ENCODE measurements at places on chromosomes 13 and 19.

GRCh38 chr19:18274219-18274780 lies at the start of gene IQCN:
TSS of gene IQCN (minus strand) at chr19:18274452. CDS start at chr19:18269478, 4,974 bp downstream.
- DNase-seq, result no peak

GRCh38 chr13:54758795-54759194 lies 1730.2 kb downstream of the OLFM4 start:
- no peak for DNase-seq

DNA sequence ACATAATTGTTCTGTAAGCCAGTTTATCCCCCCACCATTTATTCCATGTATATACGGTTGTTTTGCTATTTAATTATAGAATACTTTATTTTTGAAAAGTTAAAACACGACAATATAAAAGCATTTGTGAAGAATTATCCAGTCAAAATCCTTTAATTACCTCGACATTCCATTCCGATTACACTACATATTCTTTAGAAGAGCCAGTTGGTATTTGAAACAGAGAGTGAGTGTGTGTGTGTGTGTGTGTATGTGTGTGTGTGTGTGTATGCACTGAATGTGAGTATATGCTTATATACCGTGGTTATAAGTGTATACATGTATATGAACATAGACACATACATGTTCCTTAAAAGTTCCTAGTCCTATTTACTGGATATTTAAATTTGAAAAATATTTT lies 87.8 kb upstream of the KLF5 start:
- DNase-seq, result no peak

DNA sequence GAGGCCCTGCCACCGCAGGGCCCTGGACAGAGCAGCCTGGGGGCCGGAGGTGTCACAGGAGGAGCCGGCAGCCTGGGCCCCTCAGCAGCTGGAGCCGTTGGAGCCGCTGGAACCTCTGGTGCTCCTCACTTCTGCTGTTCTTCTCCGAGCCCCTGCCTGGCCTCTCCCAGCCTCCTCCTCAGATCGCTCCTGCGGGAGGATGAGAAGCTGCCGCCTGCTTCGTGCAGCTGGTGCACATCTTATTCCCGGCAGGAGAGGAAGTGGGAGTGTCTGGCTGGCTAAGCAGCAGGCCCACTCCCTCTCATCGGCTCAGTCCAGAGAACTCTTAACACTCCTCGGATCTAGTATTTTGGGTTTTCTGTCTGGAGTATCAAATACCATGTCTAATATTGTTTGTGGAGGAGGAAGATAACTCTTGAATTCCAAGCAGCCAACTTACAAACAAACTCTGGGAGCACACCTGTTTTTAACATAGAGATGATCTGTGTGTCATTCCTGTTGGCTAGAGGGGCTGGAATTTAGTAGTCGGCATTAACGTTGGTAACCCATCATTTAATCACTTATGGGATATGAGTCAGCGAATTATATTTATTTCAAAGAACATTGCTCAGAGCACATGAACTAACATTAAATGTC lies 37.1 kb upstream of the RNF113B start:
- DNase-seq, result peak; percentile 12

DNA sequence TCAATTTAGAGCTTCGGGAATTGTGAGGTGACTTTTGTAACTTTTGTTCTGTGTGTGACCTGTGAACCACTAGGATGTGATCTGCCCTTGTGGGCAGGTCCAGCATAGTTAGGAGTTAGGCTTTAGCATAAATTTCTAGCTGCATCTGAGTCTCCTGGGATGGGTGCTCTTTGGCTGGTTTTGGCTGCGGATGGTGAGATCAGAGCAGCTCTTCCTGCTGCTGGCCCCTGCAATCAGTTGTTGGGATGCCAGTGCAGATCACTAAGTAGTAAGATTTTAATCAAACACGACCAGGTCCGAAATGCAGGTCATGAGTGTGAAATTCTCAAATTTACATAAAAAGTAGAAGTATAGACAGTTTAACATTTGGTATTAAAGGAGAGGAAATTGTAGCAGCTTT lies 8.5 kb downstream of the CEBPG start:
- no peak for DNase-seq

GRCh38 chr13:99314640-99315176 lies 7.5 kb upstream of the GPR183 start:
- DNase-seq, result no peak

DNA sequence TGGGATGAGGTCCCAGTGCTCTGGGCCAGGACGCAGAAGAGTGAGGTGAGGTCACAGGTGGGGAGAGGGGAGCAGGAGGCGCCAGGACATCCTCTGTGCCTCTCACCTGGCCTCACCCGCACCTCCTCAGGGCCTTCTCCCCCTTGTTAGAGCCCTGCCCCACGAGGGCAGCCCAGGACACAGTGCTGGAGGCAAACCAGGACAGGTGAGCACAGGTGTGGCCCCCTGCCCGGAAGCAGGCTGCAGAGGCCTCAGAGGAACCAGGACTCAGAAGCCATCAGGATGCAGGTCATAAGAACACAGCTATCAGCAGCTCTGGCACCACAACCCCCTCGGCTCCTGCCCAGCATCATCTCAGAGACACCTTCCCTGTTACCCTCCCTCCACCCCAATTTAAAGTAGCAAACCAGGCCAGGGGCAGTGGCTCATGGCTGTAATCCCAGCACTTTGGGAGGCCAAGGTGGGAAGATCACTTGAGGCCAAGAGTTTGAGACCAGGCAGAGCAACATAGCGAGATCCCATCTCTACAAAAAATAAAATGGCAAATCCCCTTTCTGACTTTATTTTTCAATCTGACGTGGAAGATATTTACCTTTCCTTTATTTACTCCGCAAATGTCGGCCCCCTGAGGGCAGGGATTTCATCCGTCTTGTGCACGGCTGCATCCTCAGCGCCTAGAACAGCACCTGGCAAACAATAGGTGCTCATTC lies at the start of gene CEACAM16:
Gene CEACAM16, plus strand, starts transcription at position 660 of the 710 bp plus-strand sequence. CDS start 2,306 bp downstream, outside the sequence.
- no peak for DNase-seq

DNA sequence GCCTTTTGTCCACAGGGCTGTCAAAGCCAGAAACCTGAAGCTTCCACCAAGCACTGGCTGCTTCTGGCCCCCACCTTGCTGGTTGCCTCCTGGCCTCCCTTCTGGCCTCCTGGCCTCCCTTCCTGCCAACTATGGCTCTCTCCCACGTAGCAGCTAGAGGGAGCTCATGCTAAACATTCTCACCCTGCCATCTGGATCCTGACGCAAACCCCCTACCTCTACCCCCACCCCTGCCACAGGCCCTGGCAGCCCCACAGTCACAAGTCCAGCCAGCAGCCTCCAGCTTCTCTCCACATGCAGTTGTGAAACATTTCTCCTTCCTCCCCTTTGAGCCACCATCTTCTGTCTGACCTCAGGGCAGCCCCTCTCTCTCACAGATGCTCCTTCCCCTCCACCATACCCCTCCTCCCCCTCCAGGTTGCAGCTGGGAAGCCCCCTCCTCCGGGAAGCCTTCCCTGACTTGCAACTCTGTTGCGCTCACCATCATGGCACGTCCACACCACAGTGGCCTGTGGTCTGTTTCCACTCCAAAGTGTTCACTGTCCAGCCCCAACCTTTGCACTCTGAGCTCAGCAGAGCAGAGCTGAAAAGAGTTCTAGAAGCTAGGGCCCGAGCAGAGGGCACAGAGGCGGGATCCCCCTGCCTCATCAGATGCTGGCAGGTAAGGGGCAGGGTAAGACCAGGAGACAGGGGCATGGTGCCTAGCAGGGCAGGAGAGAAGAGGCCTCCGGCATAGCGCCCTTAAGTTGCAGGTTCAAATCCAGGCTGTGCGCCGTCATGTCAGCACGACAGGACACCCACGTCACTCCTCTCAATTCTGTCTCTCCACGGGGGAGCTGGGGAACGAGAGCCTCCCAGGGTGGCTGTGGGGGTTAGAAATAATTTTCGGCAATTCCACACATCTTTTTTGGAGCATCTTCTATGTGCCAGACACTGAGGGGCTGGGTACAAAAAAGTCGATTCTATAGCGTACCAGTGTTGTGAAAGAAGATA lies 7.3 kb downstream of the ADGRL1 start:
- no peak for DNase-seq

GRCh38 chr19:49456326-49456725 lies 3.3 kb downstream of the ALDH16A1 start:
- peak; percentile 43 for DNase-seq

GRCh38 chr13:72113931-72114330 lies 246.9 kb upstream of the DACH1 start:
- DNase-seq, result no peak

GRCh38 chr19:14350866-14351265 lies 30.4 kb upstream of the ADGRE5 start:
- DNase-seq, result no peak

DNA sequence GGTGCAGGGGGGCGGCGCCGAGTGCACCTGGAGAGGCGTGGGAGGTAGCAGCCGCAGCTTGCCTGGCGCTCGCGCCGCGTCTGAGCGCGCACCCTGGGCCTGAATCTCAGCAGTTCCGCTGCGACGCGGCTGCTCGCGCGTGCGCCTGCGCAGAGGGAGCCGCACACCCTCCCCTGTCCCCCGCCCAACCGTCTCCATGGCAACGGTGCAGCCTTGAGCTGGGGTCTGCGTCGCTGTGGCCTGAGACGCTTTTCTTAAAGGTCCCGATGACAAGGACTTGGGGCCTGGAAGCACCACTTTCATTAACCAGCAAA lies at the start of gene PNMA8B:
Gene PNMA8B, minus strand, starts transcription at position 82 of the 314 bp plus-strand sequence. CDS start 402 bp downstream, outside the sequence.
- DNase-seq, result no peak

- DNase-seq, result no peak
These were observed 25.9 kb upstream of the ABCC4 start for GRCh38 chr13:95327190-95327589.

DNA sequence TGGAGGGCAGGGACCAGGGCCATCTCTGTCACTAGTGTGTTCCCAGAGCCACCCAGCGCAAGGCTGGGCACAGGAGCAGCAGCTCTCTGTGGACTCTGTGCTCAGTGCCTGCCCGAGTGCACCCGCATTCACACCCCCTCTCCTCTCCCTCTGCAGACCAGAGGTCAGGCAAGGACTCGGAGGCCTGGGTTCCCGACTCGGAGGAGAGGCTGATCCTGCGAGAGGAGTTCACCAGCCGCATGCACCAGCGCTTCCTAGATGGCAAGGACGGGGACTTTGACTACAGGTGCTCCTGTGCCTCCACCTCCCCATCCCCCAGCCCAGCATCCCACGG lies 10.2 kb downstream of the CCDC97 start:
- no peak for DNase-seq

GRCh38 chr19:4645718-4646117 lies 6.4 kb downstream of the TNFAIP8L1 start:
- DNase-seq, result no peak

DNA sequence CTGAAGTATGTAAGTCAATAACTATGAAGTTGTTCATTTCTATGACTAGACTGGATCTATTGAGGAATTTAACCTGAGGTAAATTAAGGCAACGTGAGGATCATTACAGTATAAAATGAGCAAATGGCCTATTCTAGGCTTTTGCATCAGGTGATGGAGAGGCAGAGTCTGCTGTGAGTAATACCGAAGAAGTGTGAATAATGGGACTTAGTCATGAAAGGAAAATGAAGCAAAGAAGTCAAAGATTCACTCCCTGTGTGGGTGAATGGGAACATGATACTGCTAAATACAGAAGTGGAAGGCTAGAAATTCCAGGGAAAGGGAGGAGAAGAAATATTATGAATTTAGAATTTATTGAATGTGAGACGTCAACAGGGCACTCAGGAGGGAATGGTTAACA lies 774.1 kb downstream of the LIG4 start:
- no peak for DNase-seq

DNA sequence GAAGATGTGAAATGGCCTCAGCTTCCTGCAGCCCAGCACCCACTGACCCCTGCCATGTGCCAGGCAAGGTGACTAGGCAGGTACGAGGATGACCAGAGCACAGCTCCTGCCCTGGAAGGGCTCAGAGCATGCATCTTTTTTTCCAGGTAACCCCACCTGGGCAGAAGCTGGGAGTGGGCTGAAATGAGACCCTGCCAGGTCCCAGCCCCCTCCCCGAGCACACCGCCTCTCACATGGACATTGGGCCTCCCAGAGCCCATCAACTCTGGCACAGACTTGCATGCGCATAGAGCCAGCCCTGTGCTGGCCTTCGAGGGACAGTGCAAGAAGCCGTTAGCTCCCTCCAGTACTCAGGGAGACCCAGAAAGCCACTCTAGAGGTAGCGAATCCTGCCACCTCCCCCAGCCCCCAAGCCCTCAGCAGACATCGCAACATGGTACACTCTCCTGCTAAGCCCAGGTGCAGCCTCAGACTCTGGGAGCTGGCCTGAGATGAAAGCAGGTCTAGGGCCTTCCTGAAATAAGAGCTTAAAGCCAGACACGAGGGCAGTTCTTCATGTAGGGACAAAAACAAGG lies 8.9 kb upstream of the VSTM2B start:
- DNase-seq, result no peak

GRCh38 chr13:37397535-37397934 lies 201.0 kb downstream of the POSTN start:
- DNase-seq, result no peak

GRCh38 chr13:32904266-32904665 lies 112.0 kb upstream of the KL start:
- DNase-seq, result no peak

DNA sequence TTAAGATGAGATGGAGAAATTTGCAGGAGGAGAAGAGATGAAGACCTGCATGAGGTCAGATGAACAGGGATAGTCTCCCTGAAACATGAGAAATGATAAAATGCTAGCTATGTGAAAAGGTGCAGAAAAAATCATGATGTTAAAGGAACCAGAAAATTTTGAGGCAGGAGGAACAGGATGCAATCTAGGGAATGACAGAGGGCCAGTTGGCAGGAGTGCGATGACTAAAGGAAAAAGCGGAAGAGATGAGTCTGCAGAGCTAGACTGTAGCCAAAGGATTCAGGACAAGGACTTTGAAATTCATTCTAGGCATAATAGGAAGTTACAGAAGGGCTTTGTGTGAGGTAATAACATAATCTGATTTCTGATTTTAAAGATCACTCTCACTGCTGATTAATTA lies 77.9 kb downstream of the TRPC4 start:
- no peak for DNase-seq

- DNase-seq, result no peak
These were observed 104.0 kb downstream of the MYCBP2 start for GRCh38 chr13:77222909-77223308.

- DNase-seq, result no peak
These were observed 61.5 kb upstream of the SLC15A1 start for GRCh38 chr13:98813993-98814392.

DNA sequence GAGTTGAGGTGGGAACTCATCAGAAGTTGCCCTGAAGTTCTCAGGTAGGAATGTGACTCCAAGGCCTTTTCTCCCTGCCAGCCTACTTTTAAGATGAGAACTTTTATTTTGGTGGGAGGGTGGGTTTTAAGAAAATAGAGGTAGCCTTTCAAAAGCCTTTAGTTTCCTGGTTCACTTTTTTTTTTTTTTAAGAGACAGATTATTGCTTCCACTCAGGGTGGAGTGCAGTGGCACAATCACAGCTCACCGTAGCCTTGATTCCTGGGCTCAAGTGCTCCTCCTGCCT lies 3.0 kb downstream of the C19orf67 start:
- DNase-seq, result no peak

- no peak for DNase-seq
These were observed 10.5 kb downstream of the ZNF112 start for GRCh38 chr19:44345959-44346358.

DNA sequence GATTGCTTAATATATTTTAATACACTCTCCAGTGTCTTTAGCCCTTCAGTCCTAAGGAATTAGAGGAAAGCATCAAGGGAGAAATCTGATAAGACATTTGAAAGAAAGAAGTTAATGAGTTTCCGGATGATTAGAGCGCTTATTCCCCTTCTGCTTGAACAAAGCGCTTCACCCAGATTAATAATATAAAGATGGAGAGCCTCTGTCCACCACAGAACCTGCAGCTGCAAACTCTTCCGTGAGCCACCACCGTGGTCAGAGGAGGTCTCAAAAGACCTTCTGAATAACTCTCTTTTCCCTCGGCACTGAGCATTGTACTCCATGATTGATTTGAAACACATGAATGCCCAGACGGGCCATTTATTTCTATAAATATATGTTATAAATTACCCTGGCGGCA lies 14.2 kb upstream of the TUBGCP3 start:
- no peak for DNase-seq

GRCh38 chr13:94327318-94327717 lies 152.2 kb downstream of the DCT start:
- DNase-seq, result no peak
